IPS DF 19.7 (cell line): ENCODE measurements at places on chromosomes 3 and 15.

- no peak for DNase-seq
Measured at GRCh38 chr3:18585004-18585968, 160.1 kb upstream of the SATB1 start.

GRCh38 chr15:92473756-92474155, 80.1 kb downstream of the ST8SIA2 start:
- no peak for DNase-seq

DNA sequence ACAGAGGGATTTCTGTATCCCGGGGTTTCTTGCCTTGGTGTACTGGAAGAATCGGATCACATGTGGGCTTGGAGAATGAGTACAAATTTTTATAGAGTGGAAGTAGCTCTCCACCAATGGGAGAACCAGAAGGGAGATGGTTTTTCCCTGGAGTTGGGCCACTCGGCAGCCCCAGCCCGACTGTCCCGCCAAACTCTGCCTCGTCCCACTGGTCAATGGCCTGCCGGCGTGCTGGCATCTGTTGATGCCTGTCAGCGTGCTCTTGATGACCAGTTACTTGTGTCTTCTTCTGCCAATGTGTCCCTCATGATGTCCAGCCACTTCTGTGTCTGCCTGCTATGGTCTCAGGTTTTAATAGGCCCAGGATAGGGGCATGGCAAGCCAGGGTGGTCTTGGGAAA, 100.5 kb downstream of the CFAP44 start:
- no peak for DNase-seq

GRCh38 chr3:180188512-180189309, 152.0 kb upstream of the PEX5L start:
- DNase-seq, result no peak

- DNase-seq, result no peak
Measured at GRCh38 chr15:69834761-69835160, 263.0 kb downstream of the TLE3 start.

GRCh38 chr3:10443272-10444109, 61.9 kb downstream of the ATP2B2 start:
- no peak for DNase-seq

GRCh38 chr3:54577313-54577712, 350.5 kb downstream of the LRTM1 start:
- no peak for DNase-seq

GRCh38 chr3:13769422-13769821, 110.4 kb downstream of the WNT7A start:
- no peak for DNase-seq

DNA sequence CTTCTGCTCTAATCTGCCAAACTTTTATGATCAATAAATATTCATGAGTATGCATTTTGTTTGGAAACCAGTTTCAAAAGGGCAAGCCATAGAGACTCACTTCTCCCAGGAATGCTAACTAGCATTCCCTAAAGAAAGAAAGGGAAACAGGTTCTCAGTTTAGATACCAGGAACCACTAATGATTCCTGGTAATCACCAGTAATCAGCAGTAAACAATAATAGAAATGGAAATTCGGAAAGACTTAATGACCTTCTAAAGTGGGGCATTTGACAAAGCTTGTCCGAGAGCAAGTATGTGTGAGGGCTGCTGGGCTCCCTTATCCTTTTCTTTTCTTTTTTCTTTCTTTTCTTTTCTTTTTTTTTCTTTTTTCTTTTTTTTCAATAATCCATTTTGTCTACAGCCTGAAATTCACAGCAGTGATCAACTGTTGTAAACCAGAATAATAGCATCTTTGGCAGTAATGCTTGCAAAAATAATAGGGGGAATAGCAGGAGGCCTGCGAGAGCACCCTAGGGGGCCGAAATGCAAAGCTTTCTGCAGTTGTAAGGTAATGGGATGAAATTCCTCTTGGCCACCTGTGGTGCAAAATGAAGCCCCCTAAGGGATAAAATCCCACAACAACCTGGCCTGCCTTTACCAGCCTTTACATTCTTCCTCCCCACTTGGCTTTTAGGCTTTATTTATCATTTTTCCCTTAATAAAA, 253.2 kb downstream of the ZPLD1 start:
- DNase-seq, result no peak

DNA sequence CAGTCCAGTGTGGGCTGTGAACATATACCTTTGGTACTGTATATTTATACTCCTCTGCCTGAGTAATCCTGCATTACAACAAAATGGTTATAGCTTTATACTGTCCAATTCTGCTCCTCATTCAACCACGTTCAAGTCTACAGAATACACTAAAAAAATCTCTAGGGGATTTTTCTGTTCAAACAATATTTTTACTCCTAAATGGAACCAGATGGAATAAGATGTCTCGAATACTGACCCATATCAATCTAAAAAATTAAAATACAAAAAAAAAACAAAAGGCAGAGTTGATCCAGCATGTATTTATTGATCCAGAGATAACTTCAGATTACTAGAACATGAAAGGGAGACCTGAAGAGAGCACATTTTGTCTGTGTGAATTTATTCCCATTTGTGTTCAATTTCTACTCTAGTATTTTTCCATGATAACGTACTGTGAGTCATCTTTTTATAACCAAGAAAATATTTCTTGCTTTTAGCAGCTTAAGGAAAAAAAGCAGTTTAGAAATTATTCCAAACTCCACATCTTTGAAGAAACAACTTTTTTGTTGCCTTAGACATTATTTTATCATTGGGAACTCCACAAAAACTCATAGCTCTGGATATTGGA, 910.7 kb downstream of the TBL1XR1 start:
- no peak for DNase-seq

- DNase-seq, result no peak
Measured at GRCh38 chr3:170010498-170010897, 27.3 kb upstream of the GPR160 start.

- peak; percentile 38 for DNase-seq
Measured at GRCh38 chr15:60520825-60521368, 42.0 kb upstream of the ICE2 start.

DNA sequence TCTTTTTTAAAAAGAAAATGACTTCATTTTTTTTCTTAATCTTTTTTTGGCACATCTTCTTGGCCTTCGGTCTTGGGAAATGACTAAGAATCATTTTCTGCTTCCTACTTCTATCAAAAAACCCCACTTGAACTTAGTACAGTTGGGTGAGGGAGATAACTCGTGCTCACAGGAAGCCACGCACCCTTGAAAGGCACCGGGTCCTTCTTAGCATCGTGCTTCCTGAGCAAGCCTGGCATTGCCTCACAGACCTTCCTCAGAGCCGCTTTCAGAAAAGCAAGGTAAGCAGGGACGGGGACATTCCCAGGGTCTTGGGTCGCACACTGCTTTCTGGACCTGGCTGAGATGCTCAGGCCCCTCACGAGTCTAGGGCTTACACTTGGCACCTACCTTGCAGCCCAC, at the start of gene CCR4:
CCR4 (plus strand) TSS at position 235 of the 402 bp plus-strand sequence. CDS start 1,779 bp downstream, outside the sequence.
- DNase-seq, result no peak

- no peak for DNase-seq
Measured at GRCh38 chr3:57872606-57873005, 116.5 kb downstream of the SLMAP start.

DNA sequence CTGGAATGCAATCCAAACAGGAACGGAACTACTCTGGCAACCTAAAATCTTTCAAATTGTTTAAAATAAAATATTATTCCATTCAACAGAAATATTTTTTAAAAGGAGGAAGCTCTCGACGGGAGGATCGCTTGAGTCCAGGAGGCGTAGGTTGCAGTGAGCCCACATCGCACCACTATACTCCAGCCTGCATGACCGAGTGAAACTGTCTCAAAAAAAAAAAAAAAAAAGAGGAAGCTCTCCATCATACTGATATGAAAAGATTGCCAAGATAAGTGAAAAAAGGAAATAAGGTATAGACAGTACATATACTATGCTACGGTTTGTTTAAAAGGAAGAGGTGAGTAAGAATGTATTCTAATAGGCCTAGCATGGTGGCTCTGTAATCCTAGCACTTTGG, 3.6 kb downstream of the RAD18 start:
- no peak for DNase-seq

GRCh38 chr3:77096966-77097890, 57.3 kb downstream of the ROBO2 start:
- no peak for DNase-seq

DNA sequence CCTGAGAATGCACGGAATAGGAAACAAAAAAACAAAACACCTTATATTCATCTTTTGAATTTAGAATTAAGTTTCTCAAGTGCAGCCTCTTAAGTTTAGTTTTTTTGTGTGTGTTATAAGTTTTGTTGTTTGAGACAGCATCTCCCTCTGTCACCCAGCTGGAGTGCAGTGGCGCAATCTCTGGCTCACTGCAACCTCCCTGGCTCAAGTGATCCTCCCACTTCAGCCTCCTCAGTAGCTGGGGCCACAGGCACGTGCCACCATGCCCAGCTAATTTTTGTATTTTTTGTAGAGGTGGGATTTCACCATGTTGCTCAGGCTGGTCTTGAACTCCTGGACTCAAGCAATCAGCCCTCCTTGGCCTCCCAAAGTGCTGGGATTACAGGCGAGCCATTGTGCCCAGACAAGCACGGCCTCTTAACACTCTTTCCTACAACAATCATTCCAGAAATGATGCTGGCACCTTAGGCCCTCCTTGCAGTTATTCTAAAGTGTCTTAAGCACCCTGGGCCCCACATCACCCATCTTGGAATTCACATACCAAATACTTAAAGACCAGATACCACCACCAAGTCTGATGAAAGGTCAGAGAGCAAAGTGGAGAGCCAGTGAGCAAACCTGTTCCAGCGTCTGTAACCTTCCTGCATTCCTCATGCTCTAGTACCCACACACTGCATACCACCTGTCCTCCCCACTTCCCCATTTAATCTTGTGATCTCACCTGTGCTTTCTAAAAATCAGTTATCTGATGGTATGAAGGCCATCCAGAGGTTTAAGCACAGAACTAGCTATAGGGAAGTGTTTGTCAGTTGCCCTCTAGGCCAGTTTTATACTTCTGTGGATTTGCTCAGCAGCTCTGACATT, 6.9 kb upstream of the SPG11 start:
- DNase-seq, result no peak

DNA sequence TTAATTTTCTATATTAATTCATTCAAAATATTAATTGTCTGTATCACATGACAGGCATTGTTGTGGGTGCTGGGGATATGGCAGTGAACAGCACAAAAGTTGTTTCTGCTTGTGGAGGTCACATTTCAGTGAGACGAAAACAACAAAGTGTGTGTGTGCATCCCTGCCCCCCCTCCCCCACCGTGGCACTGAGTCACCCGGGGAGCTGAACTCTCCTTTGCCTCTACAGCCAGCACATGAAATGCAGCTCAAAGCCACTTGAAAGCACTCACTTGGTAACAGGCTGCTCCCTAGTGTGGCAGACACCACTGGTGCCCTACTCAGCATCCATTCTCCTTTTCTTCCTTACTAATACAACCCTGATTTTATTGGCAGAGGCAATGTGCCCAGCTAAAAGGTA, 16.9 kb upstream of the SCAMP5 start:
- no peak for DNase-seq

DNA sequence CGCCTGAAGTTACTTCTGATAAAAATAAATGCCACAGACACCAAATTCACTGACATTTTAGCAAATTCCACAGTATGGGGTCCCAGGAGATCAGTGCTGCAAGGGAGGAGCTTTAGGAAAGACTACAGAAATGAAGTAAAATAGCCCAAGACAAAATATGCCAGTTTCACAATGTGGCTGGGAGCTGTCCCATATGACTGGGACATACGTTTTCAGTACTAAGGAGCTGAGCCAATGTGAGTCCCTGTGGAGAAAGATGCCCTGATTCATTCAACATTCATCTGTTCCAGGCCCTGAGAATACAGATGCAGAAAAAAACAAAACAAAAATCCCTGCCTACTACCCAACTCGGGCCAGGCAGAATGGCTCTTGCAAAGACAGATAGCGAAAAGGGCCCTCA, 63.4 kb upstream of the FAM174B start:
- DNase-seq, result no peak

- DNase-seq, result no peak
Measured at GRCh38 chr15:82126346-82126745, 80.5 kb upstream of the MEX3B start.

- no peak for DNase-seq
Measured at GRCh38 chr3:167835953-167836352, 100.4 kb downstream of the SERPINI1 start.

- no peak for DNase-seq
Measured at GRCh38 chr15:66156310-66156975, 97.1 kb downstream of the MEGF11 start.

- DNase-seq, result no peak
Measured at GRCh38 chr15:25652704-25653103, 210.4 kb downstream of the ATP10A start.

GRCh38 chr15:45906230-45906629, 271.4 kb downstream of the SQOR start:
- no peak for DNase-seq
